ENCODE measurements at places on chromosomes 2 and 18. TPM values are rescaled to one million over a fixed set of nuclear protein-coding genes. Genes with fewer than 3 reads are reported as not detected.

DNA sequence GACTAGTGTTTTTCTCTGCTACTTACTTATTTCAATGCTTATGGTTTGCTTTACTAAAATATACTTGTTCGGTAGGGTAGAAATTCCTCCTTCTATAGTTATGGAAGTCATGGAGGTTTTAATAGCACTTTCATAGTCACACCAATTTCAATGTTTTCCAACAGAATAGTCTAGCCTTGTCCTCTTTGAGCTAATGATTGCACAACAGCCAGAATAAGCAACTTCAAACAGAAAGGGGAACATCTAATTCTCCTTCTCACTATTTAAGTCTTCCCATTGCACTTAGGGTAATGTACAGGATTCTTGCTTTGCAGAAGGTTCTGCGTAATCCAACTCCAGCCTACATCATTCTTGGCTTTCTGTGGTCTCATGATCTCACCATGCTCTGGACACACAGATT is 287.7 kb upstream of the GCFC2 start:
- H3K27ac ChIP-seq, result no peak overlapping the region
- H3K4me1 ChIP-seq, result no peaks in the 10 kb centered on the region
- no peak for DNase-seq
- no peak overlapping the region for H3K4me3 ChIP-seq
- H3K27me3 ChIP-seq, result no peaks in the 10 kb centered on the region

Gene PRKAG3
- total RNA-seq, result not detected

DNA sequence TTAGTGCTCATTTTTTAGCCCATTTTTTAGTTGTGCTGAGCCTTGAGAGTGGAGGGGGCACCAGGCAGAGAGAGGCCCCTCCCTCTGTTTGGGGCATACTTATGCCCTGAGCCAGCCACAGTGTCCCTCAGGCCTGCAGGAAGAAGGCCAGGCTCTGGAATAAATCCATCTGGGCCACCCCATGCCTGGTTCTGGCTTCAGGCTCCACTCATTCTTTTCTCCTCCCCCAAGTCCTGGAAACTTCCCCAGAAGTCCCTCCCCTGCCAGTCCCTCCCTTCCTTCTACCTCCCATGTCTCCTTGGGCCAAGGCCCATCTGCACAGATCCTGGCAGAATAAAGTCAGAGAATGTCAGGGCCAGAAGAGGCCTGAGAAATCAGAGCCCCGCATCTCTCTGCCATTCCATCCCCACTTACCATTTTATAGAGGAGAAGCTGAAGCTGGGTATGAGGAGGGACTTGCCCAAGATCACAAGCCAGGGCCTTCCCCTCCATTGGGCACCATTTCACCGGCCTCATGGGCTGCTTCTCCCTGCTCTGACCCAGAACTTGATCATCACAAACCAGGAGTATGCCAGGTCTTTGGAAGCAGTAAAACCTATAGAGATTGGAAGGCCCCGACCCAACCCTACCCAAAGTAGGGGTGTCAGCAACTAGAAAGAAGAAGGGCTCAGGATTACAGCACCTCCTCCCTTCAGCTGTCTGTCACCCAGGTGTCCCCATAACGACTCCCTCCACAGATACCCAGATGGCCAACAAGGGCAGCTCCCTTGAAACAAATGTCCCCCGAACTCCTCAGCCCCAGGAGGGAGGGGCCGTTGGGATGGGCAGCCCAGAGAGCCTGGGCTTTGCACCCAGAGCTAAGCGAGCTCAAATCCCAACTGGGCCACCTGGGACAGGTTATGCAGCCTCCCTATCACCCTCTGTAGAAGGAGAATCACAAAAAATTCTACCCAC is 108.4 kb downstream of the POLR1A start:
- DNase-seq, result no peak
- H3K4me3 ChIP-seq, result no peak overlapping the region
- H3K27me3 ChIP-seq, result no peaks in the 10 kb centered on the region
- no peak overlapping the region for H3K27ac ChIP-seq
- peaks cover 3% of the 10 kb centered on the region for H3K36me3 ChIP-seq
- peaks cover 77% of the 10 kb centered on the region for H3K4me1 ChIP-seq

- no peaks in the 10 kb centered on the region for H3K36me3 ChIP-seq
- DNase-seq, result no peak
- peaks cover 5% of the 10 kb centered on the region for H3K4me1 ChIP-seq
- H3K4me3 ChIP-seq, result no peak overlapping the region
Measured at GRCh38 chr2:28981620-28982376, 700 bp downstream of the TOGARAM2 start.

DNA sequence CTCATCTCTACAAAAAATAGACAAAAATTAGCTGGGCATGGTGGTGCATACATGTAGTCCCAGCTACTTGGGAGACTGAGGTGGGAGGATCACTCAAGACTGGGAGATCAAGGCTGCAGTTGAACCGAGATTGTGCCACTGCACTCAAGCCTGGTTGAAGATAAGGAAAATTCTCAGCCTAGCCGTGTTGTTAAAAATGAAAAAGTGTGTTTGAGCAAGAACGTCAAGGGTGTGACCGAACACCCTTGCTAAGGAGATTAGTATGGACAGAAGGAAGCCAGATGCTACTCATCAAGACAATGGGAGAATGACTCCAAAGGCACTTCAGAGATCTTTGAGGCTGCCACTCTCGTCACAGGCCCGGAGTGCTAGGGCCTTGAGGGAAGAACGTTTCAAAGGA is 70.0 kb upstream of the NDUFV2 start:
- no peaks in the 10 kb centered on the region for H3K27me3 ChIP-seq
- no peak for DNase-seq
- no peaks in the 10 kb centered on the region for H3K36me3 ChIP-seq
- no peak overlapping the region for H3K4me3 ChIP-seq
- peaks cover 5% of the 10 kb centered on the region for H3K4me1 ChIP-seq
- H3K27ac ChIP-seq, result no peak overlapping the region
